ENCODE measurements at places on chromosomes 3 and 15. TPM values are rescaled to one million over a fixed set of nuclear protein-coding genes. Genes with fewer than 3 reads are reported as not detected.

BTLA gene
- total RNA-seq, result 17.1 TPM

PPM1L gene
- 8.3 TPM for total RNA-seq

P3H2 gene
- not detected for total RNA-seq

CHST2 gene
- total RNA-seq, result 2.9 TPM

RBMS3 gene
- total RNA-seq, result 3.0 TPM

CCDC51 gene
- 21.9 TPM for total RNA-seq

CACNA2D2 gene
- total RNA-seq, result 1.1 TPM

SLC38A3 gene
- total RNA-seq, result not detected

EXD1 gene
- total RNA-seq, result not detected

INSYN1 gene
- not detected for total RNA-seq

AGTR1 gene
- total RNA-seq, result not detected

A4GNT gene
- total RNA-seq, result not detected

MST1 gene
- 7.3 TPM for total RNA-seq

GCSAM gene
- 8.6 TPM for total RNA-seq

CTXND1 gene
- total RNA-seq, result not detected

BAHD1 gene
- total RNA-seq, result 24.1 TPM

RASGRP1 gene
- 202 TPM for total RNA-seq

SELENOS gene
- total RNA-seq, result 49.0 TPM

SCAANT1 gene
- not detected for total RNA-seq

TMEM212 gene
- total RNA-seq, result not detected

STRC gene
- 0.70 TPM for total RNA-seq

FAM3D gene
- not detected for total RNA-seq

CTXN2 gene
- total RNA-seq, result not detected

HGD gene
- 0.49 TPM for total RNA-seq

ATP13A5 gene
- not detected for total RNA-seq

PARP9 gene
- 91.8 TPM for total RNA-seq
